ENCODE measurements at places on chromosomes 13 and 19.

DNA sequence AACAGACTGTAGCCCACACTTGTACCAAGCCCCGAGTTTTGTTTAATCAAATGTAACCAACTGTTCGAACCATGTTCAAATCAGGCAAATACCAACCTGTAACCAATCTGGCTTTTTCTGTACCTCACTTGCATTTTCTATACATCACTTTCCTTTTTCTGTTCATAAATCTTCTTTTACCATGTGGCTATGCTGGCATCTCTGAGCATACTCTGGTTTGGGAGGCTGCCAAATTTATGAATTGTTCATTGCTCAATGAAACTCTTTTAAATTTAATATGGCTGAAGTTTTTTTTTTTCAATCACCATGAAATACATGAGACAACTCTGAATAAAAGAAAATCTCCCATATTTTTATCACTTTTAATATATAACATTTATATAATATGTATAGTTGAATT lies 256.1 kb downstream of the SLITRK6 start:
- DNase-seq, result no peak

DNA sequence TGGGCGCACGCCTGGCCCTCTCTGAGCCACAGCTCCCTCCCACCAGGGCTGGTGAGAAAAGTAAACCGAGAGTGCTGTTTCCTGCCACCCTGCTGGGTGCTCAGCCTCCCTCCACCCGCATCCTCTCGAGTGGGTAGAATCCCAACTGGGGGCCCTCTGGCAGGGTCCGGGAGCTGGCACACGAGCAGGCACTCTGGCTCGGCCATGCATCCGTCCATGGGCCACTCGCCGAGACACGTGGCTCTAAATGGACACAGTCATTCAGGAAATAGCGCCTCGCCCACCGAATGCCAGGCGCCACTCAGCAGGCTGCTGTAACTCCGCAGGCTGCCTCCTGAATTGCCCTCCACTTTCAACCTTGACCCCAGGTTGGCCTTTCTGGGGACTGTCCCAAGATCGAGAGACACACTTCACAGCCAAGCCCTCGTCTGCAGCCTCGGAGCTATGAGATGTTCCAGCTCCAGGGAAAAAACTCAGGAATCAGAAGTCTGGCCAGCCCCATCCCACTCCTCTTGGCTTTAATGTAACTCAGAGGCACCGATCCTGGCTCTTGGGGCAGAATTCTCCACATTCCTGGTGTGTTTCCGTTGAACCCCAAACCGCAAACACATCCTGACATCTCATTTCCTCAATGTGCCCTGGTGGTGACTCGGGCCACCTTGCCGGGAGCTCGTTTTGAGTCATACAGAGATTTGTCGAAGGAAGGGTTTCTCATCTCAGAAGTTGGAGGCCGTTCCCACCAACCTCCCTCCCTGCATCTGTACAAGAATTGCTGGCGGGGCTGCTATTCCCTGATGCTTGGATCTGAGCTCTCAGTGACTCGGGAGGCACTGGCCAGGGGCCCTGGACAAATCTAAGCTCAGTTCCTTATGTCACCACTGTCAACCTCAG lies 14.1 kb downstream of the KLF2 start:
- DNase-seq, result peak; percentile 50

GRCh38 chr19:9709305-9709704 lies 34.4 kb upstream of the ZNF562 start:
- no peak for DNase-seq

DNA sequence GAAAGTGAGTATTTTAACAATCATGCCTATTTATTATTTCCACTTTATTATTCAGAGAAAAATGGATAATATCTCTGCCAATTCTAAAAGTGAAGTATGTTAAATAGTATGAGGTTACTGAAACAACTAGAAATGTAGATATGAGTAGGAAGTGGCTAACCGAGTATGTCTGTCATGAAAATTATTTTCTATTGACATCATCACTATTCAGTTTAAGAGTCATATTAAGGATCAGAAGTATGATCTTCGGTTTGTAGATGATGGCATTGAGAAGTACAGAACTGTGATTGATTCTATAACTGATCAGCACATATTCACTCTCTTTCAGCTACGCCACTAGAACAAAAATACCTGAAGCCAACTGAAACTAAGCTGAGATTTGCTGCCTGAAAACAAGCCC lies 146.4 kb upstream of the SLITRK5 start:
- no peak for DNase-seq

GRCh38 chr13:64546371-64546770 lies 2683.8 kb downstream of the PCDH9 start:
- no peak for DNase-seq

DNA sequence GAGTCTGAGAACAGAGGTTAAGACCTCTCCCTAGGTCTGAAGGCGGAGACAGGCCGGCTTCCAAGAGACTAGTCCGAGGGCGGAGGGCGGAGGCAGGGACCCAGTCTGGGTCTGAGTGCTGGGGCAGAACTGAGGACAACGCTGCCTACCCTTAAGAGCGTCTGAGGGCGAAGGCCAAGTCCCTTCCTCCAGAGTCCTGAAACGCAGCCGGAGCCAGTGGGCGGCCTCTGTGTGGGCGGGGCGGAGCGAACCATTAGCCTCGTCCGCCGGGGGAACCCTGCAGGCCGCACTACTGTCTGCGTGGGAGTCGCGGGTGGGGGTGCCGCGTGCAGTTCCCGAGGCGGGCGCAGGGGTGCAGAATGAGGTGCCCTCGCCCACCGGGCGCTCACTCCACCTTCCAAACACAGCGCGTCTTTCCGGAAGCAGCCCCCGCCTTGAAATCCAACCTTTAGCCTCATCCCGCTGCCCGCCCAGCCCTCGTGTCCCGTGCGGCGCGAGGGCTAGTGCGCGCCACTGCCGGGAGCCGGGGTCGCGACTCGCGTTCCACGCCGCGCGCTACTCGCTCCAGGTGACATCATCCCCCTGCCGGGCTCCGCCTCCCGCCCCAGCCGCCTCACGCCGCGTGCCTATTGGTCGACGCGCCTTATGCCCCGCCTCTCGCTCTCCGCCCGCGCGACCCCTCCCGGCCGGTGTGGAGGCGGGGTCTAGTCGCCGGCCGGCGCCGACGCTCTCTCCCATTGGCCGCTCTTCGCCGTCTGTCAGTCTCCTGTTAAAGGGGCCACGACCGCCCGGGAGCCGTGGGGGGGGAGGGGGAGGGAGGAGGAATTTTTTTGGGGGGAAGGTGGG lies at the start of gene C19orf73:
C19orf73 (minus strand) TSS at position 579 of the 846 bp plus-strand sequence; CDS start at position 458, 121 bp downstream.
- DNase-seq, result peak; percentile 95

- DNase-seq, result no peak
Observed at GRCh38 chr19:54114340-54115108, 933 bp downstream of the TFPT start.

DNA sequence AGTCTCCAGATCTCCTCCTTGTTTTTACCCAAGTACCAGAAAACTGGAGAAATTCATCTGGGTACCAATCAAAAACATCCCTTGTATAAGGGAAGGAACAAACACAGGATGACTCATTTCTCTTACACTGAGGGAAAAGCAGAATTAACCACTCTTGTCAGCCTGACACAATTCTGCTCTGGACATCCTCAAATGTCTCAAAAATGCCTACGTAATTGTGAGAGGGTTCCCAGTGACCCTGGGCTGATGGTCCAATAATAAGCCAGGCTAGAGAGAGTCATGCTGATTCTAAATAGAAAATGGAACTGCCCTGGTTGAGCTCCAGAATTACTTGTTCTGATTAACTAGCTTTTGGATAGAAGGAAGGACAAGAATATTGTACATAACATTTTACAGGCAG lies 14.5 kb downstream of the ZNF708 start:
- DNase-seq, result no peak

- no peak for DNase-seq
Observed at GRCh38 chr13:53068585-53069520, 40.2 kb downstream of the OLFM4 start.

- DNase-seq, result peak; percentile 36
Observed at GRCh38 chr13:23384111-23384510, 49.4 kb downstream of the SACS start.

DNA sequence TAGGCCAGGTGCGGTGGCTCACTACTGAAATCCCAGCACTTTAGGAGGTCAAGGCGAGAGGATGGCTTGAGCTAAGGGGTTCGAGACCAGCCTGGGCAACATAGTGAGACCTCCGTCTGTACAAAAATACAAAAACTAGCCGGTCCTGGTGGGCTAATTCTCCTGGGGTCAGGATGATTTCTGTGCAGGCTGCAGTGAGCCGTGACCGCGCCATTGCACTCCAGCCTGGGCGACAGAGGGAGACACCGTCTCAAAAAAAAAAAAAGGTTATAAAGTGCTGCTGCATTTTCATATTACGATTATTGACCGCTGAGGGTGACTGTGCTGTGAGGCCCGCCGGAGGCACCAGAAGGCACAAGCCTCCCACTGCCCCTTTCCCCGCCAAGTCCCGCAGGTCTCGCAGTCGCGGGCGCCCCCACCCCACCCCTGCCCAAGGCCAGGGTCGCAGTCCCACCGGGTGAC lies 477 bp upstream of the PLEKHF1 start:
- no peak for DNase-seq

DNA sequence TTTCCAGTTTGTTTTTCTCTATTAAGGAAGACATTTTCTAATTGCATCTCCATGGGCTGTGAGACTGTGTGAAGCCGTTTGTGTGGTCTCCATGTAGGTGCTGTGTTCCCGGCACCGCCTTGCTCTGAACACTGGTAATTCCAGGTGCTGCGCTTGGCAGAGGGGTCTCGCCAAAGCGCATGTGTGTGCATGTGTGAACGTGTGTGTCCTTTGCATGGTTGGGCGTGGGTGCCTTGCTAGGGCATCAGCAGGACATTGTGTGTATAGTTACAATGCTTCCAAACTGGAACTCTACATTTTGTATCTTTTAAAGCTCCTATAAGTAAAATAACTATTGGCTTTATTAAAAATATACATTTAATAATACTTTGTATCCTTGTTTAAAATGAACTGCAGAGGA lies 9.8 kb upstream of the GPI start:
- DNase-seq, result no peak

DNA sequence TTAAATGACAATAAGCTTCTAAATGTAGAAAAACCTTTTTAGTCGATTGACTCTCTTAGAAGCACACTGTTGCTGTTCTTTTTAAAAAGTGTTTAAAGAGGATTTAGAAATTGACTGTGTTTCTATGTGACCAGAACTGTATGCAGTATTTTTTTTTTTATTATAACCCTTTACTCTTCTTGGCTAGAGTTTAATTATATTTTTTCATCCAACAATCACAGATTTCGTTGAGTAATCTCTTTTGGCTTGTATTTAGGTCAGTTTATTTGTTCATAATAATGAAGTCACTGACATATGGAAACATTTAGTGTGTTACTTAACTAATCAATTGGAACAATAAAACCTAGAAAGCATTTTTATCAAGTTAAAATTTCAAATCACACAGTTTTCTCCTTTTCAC lies 19.9 kb downstream of the CSNK1A1L start:
- no peak for DNase-seq

DNA sequence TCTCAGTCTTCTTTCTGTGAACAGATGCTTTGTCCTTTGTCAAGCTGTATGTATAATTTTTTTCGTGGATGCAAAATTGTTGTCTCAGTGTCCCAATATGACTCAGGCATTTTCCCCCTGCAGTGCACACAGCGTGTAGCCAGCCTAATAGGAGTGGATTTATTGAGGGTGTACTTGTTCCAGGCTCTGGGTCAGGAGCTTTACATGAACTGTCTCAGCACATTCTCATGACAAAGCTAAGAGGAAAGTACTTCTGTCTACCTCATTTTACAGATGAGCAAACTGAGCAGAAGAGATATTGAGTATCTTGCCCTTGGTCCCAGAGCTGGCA lies 50.8 kb downstream of the STK24 start:
- DNase-seq, result no peak

- no peak for DNase-seq
Observed at GRCh38 chr19:17111766-17112165, 36.2 kb downstream of the MYO9B start.
